ENCODE measurements at places on chromosomes 2 and 18.

DNA sequence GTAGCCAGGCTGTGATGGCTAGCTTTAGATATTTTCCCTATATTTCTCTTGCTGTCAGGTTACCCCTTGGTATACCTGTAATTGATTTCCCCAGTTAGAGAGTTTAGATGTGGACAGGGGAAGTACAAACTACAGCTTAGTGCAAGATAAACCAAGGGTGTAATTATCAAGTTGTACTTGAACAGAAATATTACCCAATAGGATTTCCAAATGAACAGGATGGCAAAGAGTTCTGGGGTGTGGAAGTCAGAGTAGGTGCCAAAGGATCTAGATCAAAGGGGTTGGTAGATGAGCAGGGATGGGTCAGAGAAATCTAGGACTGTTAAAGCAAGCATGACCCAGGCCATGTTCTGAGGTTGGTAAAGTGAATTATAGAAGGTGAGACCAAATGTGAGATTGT is 585.2 kb downstream of the CCDC85A start:
- no peak for DNase-seq

- no peak for DNase-seq
These were observed 273.5 kb downstream of the CDH20 start for GRCh38 chr18:61606759-61607158.

DNA sequence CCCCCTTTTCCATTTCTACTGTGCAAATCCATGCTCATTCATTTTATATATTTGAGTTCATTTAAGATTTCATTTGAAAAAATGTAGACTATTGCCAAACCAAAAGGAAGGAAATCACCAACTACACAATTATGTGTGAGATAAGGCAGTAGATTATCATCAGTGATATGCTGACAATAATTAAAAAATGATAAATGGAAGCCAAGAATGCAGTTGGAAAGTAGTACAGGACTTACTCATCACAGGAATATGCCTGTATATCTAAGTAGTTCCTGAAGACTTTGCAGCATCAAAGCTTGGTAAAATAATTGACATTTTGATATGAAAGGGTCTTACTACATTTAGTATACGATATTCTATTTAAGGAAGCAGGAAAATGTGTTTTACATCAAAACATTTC is 166.1 kb upstream of the OTX1 start:
- DNase-seq = no peak

DNA sequence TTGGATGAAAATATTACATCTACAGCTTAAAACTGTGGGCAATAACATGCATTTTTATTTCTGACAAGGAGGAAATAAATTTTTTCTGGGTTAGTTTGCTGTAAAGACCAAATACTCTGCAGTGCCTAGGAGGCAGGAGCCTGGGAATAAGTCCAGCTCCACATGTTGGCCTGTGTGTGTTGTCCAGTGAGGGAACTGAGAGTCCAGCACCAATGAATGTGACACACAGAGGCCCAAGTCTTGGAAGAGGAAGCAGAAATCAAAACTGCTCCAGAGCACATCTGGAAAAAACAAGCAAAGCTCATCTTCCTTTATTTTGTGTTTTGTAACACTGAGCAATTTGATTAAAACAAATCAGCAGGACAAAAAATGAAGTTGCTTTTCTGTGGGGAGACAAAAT is 63.1 kb upstream of the KLHL14 start:
- no peak for DNase-seq

GRCh38 chr2:5132281-5132680 is 559.9 kb upstream of the SOX11 start:
- DNase-seq = no peak

DNA sequence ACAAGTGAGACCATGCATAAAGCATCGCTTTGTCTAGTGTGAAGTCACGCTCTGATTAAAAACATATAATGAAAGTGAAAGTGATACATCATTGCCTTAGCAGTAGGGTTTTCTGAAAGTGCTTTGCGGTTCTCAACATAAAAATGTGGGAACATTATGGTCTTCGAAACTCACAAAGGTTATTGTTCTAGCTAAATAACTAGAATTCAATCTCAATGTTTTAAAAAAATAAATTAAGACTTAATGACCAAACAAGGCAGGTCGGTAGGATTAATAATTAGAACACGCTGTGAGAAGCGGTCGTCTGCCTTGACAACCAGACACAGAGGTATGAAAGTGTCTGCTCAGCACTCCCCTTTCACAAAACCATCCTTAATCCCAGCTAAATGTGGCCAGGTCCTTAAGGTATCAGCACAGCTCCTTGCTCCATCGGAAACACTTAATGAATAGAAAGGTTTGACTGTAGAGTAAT is 42.2 kb downstream of the KLHL14 start:
- no peak for DNase-seq

GRCh38 chr2:211367293-211367692 is 810.9 kb downstream of the CPS1 start:
- DNase-seq = no peak

GRCh38 chr2:111950236-111950635 is 51.8 kb downstream of the MERTK start:
- no peak for DNase-seq

DNA sequence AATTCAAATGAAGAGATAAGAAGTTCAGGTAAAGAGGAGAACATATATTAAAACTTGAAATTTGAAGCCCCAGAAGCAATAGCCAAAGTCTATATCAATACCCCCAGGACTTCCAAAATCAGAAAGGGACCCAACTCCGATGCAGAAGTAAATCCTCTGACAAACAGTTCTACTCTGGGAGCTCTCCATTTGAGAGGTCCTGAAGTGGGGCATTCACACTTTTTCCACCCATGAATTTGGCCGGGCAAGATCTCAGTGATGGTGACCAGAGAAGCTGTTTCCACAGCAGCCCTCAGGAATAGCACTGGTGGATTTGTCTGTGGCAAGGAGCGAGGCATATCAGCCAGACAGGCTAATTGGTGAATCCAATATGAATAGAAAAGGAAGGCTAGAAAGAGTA is 313.6 kb upstream of the MC4R start:
- no peak for DNase-seq

- no peak for DNase-seq
These were observed 42.1 kb downstream of the CD28 start for GRCh38 chr2:203748331-203749126.

- peak; percentile 41 for DNase-seq
These were observed 237.5 kb downstream of the LDLRAD4 start for GRCh38 chr18:13455960-13456481.

DNA sequence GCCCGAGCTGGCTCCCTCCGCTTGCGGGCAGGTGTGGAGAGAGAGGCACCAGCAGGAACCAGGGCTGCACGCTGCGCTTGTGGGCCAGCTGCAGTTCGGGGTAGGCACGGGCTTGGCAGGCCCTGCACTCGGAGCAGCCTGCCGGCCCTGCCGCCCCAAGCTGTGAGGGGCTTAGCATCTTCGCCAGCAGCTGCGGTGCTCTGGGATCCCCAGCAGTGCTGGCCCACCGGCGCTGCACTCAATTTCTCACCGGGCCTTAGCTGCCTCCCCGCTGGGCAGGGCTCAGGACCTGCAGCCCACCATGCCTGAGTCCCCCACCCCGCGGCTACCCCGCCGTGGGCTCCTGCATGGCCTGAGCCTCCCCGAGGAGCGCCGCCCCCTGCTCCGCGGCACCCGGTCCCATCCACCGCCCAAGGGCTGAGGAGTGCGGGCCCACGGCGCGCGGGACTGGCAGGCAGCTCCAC is 434.4 kb upstream of the RGPD4 start:
- no peak for DNase-seq

DNA sequence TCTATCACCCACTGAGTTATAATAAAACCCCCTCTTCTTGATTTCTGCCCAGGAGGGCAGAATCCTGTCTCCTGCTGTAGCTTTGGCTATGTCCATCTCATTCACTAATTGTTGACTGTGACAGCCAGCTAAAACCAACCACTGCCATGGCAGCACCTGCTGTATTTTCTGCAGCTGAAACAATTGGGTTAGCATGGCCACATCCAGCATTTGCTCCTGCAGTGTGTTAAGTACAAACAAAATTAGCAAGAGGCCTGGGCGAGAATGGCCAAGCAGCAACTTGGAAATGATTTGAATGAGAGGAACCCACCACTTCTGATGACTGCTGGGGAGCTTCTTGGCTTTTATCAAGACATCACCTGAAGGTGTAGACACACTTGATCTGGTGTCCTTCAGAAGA is 89.4 kb upstream of the LRRTM1 start:
- no peak for DNase-seq

- no peak for DNase-seq
These were observed 20.8 kb upstream of the MGAT5 start for GRCh38 chr2:134232868-134233727.

DNA sequence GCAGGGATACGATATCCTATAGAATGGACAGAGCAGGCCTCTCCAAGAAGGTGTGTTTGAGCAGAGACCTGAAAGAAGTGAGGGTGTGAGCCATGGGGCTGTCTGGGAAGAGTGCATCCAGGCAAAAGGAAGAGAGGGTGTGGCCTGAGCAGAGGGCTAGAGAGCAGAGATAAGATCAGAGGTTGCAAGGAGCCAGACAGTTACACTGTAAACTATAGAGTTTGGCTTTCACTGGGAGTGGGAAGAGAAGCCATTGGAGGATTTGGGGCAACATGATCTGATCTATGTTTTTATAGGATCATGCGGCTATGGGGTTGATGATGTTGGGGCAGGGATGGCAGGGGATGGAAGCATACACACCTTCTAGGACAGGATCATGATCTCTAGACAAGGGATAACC is 124.1 kb upstream of the MAP3K20 start:
- DNase-seq = no peak

GRCh38 chr2:143679617-143680016 is 550.4 kb downstream of the ARHGAP15 start:
- no peak for DNase-seq

GRCh38 chr18:48861181-48861708 is 89.5 kb downstream of the SMAD7 start:
- no peak for DNase-seq

- DNase-seq = no peak
These were observed 89.9 kb upstream of the CD226 start for GRCh38 chr18:70037431-70038061.

GRCh38 chr2:200616193-200616592 is 30.4 kb downstream of the AOX1 start:
- DNase-seq = no peak

DNA sequence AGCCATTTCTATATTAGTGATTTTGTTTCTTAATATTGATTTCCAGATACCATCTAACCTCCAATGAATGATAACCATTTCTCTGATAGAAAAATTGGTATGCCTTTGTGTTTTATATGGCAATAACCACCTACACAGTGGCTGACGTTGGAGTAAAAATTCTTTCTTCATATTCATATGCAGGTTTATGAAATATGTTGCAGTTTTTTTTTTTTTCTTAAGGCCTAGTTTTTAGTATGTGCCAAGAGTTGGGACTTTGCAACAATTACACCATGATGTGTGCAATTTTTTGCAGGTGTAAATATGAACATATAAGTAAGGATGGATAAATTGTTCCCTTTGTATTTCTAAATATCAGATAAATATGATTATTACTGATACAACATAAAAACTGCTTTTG is 163.2 kb upstream of the MYO3B start:
- DNase-seq = no peak

DNA sequence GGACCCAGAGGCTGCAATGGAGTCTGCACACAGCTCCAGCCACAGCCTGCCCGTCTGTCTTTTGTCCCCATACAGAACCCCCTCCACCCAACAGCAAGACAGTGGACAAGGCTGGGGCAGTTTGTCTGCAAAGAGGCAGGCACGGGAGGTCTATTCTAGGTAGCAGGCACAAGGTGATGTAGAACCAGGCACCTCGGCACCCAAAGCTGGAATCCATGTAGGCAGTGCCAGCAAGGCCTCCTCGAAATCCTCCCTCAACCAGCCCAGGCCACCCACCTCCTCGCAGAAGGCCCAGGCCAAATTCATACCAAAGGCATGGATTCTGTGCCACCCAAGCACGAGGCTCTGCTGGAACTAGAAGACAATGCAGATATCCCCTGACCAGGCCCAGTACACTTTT is 179.2 kb downstream of the TNS1 start:
- no peak for DNase-seq

DNA sequence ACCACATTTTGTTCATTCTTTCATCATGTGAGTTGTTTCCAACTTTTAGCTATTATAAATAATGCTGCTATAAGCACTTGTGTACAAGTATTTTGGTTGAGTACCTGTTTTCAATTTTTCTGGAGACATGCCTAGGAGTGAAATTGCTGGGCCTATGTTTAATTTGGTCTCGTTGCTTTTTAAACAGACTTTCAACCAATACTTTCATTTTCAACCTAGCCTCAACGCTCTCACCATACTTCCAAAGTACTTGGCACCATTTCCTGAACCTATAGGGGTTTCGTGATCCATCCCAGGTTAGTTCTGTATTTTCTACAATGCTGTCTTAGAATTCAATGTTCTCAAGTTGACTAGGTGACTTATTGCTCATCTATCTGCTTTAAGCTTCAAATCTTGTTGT is 126.1 kb downstream of the SRBD1 start:
- no peak for DNase-seq

DNA sequence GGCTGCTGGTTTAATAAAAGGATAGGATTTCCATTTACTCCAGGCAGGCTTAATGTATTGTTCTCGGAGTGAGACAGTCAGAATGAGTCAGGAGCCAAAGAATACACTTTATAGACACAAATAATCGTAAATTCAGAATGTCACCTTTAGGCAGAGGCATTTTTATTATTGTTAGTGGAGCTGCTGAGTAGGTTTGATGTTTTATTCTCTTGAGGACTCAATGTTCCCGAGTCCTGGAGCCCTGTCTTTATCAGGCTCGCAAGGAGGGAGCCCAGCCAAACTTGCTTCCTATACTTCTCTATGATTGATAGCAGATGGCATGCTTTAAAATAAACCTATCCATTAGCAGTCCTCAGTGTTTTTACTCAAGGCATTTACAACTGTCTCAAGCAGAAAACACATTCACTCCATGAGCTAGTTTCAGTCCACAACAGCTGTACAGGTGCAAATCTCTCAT is 492.3 kb upstream of the ZEB2 start:
- no peak for DNase-seq

- no peak for DNase-seq
These were observed 106.1 kb downstream of the ICA1L start for GRCh38 chr2:202765436-202765835.

- no peak for DNase-seq
These were observed 27.7 kb downstream of the NETO1 start for GRCh38 chr18:72840109-72840508.

- DNase-seq = no peak
These were observed 606.0 kb upstream of the GCFC2 start for GRCh38 chr2:76316691-76317090.

GRCh38 chr2:37857575-37858399 is 67.3 kb upstream of the RMDN2 start:
- no peak for DNase-seq

DNA sequence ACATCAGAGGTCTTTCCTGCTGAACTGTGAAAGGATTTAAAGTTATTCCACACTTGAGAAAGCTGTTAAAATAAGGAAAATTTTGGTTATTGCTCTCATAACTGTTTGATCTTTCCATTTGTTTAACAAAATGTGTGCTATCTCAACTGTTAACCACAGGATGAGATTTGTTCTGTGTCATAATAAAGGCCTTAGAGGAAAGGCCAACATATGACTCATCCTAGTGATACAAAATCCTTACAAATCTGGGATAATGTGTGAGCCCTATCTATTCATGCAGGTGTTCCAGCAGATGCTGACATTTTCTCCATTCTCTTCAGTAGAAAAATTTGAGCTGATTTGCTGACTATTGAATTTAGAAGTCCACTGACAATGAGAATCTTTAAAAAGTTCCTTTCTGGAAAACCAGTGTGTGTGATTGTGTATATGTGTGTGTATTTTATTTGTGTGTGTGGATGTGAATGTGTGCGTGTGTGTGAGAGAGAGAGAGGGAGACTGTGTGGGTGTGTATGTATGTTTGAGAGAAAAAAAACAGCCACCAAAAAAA is 1111.9 kb upstream of the GYPC start:
- DNase-seq = no peak

Measured in stimulated activated CD4-positive, alpha-beta T cell treated with anti-CD3 and anti-CD28 coated beads, Interleukin-12 subunit alpha, Interleukin-12 subunit beta, amount 100 ng/mL, for 24 hours (primary cell).